ENCODE measurements at places on chromosomes 3 and 15. TPM values are rescaled to one million over a fixed set of nuclear protein-coding genes. Genes with fewer than 3 reads are reported as not detected.

The TRH gene
- not detected for total RNA-seq

The CPEB1 gene
- total RNA-seq = 5.9 TPM

The CLDN1 gene
- total RNA-seq = 16.6 TPM

The GOLGA6C gene
- not detected for total RNA-seq

The DCBLD2 gene
- total RNA-seq = 703 TPM

The SLCO3A1 gene
- total RNA-seq = 0.44 TPM

The CGNL1 gene
- total RNA-seq = 0.72 TPM

The HTR3E gene
- total RNA-seq = not detected

The PPP1R14D gene
- not detected for total RNA-seq

Measured in placental pericyte (primary cell).